Articular chondrocyte of knee joint (primary cell): ENCODE measurements at places on chromosomes 13 and 19. TPM values are rescaled to one million over a fixed set of nuclear protein-coding genes. Genes with fewer than 3 reads are reported as not detected.

MAP4K1 gene
- total RNA-seq = 0.86 TPM in 1 of 2 replicates, not detected in the other

ELSPBP1 gene
- not detected in 2 replicates for total RNA-seq

IFNL1 gene
- not detected in 2 replicates for total RNA-seq

ZNF813 gene
- 4.4 and 4.9 TPM in 2 replicates for total RNA-seq

LGALS7 gene
- total RNA-seq = not detected in 2 replicates

TNNT1 gene
- total RNA-seq = 1.9 and 7.8 TPM in 2 replicates

FXYD1 gene
- 0.32 and 0.52 TPM in 2 replicates for total RNA-seq

MRPS12 gene
- 17.1 and 19.2 TPM in 2 replicates for total RNA-seq
